NCI-H2081 (cell line): ENCODE measurements at places on chromosomes 16 and 17.
A peak's percentile ranks its signal among the peaks of the same experiment; 100 is the strongest.

GRCh38 chr17:68750208-68750562, 149.0 kb upstream of the FAM20A start:
- DNase-seq = no peak

DNA sequence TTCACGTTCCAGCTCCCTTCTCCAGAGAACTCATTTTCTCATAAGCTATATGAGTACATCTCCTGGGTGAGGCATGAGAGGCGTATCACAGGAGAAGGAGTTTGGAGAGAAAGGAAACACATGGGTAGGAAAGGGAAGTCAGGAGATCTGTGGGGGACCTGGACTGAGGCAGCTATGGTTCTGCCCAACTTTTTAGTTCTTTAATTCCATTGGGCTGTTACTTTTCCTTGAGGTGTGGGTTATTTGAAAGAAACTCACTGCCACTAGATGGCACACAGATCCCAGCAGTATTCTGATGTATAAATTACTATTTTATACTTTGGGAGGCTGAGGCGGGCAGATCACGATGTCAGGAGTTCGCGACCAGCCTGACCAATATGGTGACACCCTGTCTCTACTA, 63.6 kb downstream of the NUP93 start:
- no peak for DNase-seq

- DNase-seq = no peak
Measured at GRCh38 chr16:71353736-71354135, 4.8 kb upstream of the CALB2 start.

DNA sequence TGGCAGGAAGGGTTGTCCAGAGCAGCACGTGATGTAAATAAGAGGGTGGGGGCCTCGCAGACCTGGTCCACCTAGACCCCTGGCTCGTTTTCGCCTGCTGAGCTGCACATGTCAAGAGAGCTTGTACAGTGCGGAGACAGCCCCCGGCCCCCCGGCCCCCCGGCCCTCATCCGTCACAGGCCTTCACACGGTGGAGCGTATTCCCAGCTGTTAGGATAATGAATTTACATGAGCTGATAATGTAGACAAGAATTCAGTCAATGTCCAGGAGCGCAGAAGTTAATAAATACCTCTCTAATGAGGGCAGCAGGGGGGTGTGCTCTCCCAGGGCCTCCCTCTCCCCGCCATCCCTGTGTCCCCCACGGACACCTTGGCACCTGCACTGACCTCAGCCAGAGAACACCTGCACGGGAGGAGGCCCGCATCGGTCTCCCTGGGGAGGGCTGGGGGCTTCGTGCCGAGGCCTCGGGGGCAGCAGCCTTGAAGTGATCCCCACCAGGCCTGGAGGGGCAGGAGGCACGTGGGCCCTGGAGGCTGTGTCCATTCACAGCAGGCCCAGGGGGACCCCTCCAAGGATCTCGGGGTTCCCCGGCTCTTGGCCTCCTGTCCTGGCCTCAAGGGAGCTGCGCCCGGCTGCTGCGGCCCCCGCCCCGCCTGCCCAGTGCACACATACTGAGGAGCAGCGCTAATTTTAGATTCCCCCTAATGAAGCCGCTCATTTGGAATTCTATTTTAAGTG, 14.6 kb downstream of the GSE1 start:
- no peak for DNase-seq

GRCh38 chr17:27524594-27524993, 68.3 kb downstream of the KSR1 start:
- DNase-seq = no peak

DNA sequence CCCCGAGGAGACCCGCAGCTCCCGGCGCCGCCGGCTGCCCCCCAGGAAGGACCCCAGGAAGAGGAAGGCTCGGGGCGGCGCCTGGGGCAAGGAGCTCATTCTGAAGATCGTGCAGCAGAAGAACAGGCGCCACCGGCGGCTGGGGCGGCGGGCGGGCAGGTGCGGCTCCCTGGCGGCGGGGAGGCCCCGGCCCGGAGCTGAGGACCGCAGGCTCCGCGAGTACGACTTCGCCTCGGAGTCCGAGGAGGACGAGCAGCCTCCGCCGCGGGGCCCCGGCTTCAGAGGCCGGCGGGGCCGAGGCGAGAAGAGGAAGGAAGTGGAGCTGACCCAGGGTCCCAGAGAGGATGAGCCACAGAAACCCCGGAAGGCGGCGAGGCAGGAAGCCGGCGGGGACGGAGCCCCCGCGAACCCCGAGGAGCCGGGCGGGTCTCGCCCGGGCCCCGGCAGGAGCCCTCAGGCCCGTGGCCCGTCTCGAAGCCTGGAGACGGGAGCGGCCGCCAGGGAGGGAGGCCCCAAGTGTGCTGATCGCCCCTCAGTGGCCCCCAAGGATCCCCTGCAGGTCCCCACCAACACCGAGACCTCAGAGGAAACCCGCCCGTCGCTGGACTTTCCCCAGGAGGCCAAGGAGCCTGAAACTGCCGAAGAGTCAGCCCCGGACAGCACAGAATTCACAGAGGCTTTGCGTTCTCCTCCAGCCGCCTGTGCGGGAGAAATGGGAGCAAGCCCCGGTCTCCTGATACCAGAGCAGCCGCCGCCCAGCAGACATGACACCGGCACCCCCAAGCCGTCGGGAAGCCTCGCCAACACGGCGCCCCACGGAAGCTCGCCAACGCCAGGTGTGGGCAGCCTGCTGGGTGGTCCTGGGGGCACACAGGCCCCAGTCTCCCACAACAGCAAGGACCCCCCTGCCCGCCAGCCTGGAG, 22.3 kb upstream of the ZFPM1 start:
- no peak for DNase-seq

- no peak for DNase-seq
Measured at GRCh38 chr17:78952706-78953105, 27.0 kb downstream of the LGALS3BP start.

GRCh38 chr16:19119564-19119963, 5.8 kb downstream of the ITPRIPL2 start:
- DNase-seq = no peak

- no peak for DNase-seq
Measured at GRCh38 chr16:55542459-55543082, 23.9 kb upstream of the CAPNS2 start.

DNA sequence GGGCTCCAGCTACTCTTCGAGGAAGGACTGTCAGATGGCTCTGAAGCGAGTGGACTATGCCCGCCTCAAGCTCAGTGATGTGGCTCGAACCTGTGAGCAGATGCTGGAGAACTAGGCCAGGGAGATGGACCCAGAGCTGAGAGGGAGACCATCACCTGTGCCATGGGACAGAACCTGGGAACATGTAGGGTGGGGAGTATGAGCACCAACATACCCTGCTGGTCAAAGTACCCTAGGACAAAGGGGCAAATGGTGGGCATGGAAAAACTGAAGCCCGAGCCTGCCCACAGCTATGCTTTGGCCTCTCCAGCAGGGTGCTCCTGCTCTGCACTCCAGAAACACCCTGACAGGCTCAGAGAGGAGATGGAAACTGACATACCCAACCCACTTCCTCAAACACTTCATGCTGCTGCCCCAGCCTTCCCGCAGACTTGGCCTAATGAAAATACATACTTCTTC, 1.9 kb downstream of the MED11 start:
- DNase-seq = no peak

GRCh38 chr17:39973496-39973895, 7.1 kb upstream of the PSMD3 start:
- DNase-seq = no peak

GRCh38 chr17:77061669-77062068, 79.1 kb upstream of the SEC14L1 start:
- DNase-seq = no peak

- no peak for DNase-seq
Measured at GRCh38 chr16:68421076-68421475, 27.2 kb downstream of the SMPD3 start.

DNA sequence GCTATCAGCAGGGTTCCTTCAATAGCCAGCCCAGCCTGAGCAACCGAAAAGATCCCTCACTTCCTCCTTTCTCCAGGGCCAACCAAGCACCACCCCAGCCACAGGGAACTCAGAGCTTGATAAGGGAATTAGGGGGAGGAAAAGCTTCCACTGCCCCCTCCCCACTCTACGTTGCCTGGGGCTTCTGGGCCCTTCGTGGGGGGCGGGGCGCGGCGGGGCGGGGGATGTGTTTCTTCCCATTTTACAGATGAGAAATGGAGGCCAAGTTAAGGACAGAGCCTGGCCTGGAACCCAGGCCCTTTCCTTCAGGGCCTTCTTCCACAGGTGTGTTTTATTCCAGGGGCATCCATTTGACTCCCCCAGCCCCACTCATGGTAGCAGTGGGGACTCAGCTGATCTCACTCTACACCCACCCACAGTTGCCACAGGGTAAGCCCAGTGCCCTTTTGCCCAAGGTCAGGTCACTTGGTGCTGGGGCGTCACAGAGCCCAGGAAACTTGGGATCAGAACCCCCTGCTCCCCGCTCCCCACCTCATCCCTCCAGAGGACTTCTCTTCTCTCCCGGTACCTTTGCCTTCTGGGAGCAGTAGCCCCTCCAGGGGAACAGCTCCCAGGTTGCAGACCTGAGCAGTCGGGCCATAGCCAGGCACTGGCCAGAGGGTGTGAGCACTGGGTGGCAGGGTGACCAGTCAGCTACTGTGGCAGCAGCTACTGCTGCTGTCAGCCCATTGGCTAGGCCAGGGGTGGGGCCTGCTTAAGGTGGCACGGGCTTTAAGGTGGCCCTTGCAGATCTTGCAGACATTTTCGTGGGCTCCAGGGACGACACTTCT, at the start of gene LDHD:
Gene LDHD, minus strand, starts transcription at position 700 of the 830 bp plus-strand sequence. Its CDS starts 60 bp downstream, at position 640.
- DNase-seq = no peak

GRCh38 chr17:36608794-36609497, 7.6 kb downstream of the MRM1 start:
- DNase-seq = peak; percentile 87

DNA sequence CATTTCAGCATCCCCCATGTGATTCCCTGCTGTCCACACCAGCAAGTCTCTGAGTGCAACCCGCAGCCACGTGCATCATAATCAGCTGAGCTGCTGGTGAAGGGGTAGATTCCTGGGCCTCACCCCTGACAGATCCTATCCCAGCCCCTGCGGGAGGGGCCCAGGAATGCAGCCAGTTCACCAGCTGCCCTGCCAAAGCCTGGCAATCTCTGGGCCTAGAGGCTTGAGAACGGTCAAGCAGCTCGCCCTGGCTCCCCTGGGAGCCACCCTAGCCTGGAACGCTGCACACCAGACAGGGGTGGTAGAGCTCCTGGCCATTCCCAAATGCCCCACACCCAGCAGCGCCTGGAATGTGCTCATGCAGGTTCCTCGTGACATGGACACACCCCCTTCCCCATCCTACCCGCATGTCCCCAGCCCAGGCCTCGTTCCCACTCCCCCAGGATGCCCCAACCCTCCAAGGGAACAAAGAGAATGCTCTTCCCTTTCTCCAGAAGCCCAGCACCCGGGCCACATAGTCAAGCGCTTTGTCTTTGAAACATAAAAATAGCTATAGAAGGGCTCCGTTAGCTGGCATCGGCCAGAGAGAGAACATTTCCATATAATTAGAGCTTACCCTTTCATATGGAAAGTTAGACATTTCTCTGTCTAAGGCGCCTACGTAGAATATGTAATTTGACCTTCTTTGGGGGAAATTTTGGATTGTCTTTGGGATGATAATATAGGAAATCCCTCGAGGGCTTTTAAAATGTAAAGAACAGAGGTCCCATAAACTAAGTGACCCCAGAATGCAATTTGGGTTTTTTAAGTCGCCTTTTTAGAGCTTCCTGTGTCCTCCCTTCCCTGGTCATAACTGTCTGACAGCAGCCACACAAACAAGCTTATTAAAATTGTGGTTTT, 3.4 kb downstream of the CEP295NL start:
- DNase-seq = no peak

- DNase-seq = no peak
Measured at GRCh38 chr17:10875984-10876555, 38.2 kb upstream of the PIRT start.

GRCh38 chr16:13968835-13969234, 48.9 kb downstream of the ERCC4 start:
- no peak for DNase-seq

DNA sequence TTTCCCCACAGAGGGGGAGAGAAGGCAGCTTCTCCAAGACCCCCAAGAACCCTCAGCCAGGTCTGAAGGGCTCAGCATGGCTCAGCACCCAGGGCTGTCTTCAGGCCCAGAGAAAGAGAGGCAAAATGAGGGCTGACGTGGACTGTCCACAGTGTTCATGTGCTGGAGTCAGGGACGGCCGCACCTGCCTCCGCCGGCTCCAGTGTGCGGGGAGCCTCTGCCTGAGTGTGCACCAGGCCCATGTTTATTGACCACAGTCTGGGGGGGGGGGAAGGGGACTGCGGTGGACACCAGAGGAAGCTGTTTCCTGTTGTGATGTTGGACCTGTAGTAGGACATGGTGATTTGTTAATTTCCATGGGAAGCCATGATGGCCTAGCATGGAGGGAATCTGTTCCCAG, 6.9 kb downstream of the MRM1 start:
- DNase-seq = no peak

GRCh38 chr16:83305092-83305491, 502.7 kb upstream of the HSBP1 start:
- no peak for DNase-seq

DNA sequence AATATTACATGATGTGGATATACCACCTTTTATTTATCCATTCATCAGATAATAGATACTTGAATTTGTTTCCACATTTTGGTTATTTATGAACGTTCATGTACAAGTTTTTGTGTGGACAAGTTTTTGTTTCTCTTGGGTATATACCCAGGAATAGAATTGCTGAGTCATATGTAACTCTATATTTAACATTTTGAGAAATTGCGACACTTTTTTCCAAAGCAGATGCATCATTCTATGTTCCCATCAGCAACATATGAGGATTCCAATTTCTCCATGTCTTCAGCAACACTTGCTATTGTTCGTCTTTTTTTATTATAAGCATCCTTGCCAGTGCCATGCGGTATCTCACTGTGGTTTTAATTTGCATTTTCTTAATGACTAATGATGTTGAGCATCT, 93.9 kb downstream of the GSG1L start:
- DNase-seq = no peak

GRCh38 chr16:71473891-71474290, 11.8 kb upstream of the ZNF23 start:
- DNase-seq = no peak

- no peak for DNase-seq
Measured at GRCh38 chr17:32356750-32357149, 6.8 kb downstream of the ZNF207 start.

DNA sequence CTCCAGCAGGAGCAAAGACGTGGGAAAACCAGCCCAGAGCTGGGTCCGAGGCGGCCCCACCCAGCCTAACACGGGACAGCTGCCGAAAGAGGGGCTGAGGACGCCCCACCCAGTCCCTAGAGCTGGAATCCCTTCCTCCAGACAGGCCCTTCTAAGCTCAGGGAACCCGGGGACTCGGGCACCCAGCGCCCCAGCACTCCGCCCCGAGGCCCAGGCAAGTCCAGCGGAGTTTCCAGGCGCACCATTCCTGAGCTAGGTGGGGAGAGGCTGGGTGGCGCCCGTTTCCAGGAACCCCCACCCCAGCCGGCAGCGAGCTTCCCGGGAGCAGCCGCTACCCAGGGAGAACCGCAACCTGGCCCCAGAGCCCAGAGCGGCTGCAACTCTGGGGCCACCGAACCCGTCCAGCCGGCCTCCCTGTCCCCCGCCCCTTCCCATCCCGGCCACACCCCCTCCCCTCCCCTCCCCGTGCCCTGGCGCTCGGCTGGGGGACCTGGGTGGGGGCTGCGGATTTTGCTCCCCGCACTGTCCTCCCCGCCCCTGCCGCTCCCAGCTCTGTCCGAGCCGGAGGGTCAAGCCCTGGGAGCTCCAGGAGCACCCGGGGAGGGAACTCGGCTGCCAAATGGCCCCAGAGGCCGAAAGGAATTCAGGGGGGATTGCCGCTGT, 536 bp downstream of the TMC6 start:
- DNase-seq = peak; percentile 11

- no peak for DNase-seq
Measured at GRCh38 chr16:49876716-49877129, 20.8 kb upstream of the ZNF423 start.

- DNase-seq = no peak
Measured at GRCh38 chr17:55756689-55757088, 5.8 kb downstream of the PCTP start.
